ENCODE measurements at places on chromosomes 1 and 21. TPM values are rescaled to one million over a fixed set of nuclear protein-coding genes. Genes with fewer than 3 reads are reported as not detected.

Gene S100A7A
- polyA plus RNA-seq: 0.24 TPM

Gene IL6R
- polyA plus RNA-seq: not detected

Gene SLC1A7
- not detected for polyA plus RNA-seq

Gene C1orf87
- not detected for polyA plus RNA-seq

Gene RNASEL
- polyA plus RNA-seq: 0.76 TPM

Gene CDC14A
- 2.9 TPM for polyA plus RNA-seq
